Amygdala (tissue), 56 donors: ENCODE measurements at places on chromosomes 12 and 14.

DNA sequence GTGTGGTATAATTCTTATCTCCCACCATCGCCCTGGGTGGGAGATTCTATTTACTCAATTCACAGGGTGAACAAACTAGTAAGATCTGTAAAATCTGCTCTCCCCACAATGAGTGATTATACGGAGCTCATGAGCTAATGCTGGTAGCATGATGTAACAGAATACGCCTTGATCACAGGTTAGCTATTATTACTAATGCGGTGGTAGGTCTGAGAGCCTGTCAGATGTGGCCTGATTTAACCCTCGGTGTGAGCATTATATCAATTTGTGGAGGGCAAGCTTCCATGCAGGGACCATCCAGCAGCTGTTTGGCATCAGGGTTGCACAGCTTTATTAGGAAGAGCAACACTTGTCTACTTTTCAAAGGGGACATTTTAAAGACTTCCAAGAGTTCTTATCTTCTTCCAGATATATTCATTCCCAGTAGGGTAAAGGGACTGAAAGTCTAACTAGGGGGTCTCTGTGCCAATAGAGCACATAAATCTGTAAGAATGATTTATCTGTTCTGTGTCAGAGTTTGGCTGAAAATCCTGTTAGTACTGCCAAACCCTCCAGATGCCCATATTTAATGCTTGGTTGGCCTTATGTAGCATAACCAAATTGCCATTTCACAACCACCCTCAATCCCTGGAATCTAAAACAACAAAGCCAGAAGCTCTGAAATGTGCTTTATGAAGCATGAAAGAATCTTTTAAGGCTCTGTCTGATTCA is 18.7 kb downstream of the TSHR start:
- DNase-seq = no peak

DNA sequence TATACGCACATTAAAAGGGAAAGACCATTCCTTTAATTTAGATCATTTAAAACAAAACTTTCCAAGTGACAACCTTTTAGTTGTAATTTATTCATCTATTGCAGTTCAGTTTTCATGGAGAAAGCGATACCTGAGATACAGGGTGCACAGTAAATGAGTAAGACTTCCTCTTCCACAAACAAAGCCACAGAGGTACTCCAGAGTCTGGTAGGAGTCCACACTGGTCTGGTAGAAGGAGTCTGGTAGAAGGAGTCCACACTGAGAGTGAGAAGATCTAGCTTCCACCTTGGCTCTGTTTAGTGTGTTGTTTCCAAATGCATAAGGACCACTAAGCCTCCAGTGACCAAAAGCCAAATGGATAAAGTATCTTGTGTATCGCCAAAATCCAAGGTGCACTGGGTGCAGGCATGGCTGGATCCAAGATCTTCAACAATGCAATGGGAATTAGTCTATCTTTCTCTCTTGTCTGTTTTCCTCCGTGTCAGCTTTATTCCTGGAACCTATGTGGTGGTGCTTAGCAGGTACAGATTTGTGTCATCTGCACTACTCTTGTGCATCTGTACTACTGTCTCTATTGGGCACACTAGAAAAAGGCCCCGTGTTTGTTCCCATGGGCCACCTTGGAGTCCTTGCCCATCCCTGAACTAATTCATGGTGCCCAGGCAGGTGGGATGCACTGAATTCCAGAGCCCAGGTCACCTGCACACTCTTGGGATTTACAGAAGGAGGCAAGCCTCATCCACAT is 331.1 kb downstream of the BCL11B start:
- no peak for DNase-seq

DNA sequence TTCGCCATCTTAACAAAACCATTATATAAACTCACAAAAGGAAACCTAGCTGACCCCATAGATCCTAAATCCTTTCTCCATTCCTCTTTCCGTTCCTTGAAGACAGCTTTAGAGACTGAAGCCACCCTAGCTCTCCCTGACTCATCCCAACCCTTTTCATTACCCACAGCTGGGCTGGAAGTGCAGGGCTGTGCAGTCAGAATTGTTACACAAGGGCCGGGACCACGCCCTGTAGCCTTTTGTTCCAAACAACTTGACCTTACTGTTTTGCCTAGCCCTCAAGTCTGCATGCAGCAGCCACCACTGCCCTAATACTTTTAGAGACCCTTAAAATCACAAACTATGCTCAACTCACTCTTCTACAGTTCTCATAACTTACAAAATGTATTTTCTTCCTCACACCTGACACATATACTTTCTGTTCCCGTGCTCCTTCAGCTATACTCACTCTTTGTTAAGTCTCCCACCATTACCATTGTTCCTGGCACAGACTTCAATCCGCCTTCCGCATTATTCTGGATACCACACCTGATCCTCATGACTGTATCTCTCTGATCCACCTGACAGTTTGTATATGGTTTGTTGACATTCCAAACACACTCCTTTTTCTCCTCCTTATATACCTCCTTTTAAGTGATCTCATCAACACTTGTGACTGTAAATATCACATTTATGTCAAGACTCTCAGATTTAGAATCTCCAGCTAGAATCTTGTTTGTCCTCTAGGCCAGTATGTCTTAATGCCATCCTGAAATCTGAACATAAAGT is 208.7 kb downstream of the KITLG start:
- DNase-seq = no peak

DNA sequence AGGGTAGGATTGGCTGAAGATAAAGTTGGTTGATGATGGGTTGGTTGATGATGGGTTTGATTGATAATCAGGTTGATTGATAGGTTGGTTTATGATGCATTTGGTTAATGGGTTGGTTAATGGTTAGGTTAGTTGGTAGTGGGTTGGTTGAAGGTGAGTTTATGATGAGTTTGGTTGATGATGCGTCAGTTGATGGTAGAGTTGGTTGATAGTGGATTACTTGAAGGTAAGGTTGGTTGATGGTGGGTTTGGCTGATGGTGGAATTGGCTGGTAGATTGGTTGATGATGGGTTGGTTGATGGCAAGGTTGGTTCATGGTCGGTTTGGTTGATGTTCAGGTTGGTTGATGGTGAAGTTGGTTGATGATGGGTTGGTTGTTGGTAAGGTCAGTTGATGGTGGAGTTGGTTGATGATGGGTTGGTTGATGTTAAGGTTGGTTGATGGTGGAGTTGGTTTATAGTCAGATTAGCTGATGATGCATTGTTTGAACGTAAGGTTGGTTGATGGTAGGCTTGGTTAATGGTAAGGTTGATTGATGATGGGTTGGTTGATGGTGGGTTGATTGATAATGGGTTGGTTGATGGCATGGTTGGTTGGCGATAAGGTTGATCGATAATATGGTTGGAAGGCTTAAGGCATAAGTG is 146.4 kb downstream of the ADGRD1 start:
- no peak for DNase-seq

DNA sequence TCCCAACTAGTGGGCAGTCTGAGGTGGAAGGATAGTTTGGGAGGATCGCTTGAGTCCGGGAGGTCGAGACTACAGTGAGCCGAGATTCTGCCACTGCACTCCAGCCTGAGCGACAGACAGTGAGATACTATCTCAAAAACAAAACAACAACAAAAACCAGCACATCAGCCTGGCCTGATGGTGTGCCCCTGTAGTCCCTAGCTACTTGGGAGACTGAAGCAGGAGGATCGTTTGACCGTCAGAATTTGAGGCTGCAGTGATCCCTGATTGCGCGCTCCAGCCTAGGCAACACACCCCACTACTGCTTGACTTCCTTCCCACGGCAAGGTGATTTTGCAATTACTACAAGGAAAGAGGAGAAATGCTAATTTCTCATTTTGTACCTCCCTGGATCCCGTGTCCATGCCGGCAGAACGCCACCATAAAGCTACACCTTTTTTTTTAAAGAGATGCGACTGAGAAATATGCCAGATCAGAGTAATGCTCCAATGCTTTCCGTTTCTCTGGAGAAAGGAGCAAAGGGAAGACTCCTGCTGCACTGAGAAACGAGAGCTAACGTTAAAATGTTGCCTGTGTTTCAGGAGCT is 672 bp upstream of the SCFD1 start:
- no peak for DNase-seq
